Cortex of kidney (tissue), 1 donor: ENCODE measurements at places on chromosomes 16 and 17.

GRCh38 chr17:29155227-29155965, 24.8 kb downstream of the MYO18A start:
- DNase-seq = no peak

DNA sequence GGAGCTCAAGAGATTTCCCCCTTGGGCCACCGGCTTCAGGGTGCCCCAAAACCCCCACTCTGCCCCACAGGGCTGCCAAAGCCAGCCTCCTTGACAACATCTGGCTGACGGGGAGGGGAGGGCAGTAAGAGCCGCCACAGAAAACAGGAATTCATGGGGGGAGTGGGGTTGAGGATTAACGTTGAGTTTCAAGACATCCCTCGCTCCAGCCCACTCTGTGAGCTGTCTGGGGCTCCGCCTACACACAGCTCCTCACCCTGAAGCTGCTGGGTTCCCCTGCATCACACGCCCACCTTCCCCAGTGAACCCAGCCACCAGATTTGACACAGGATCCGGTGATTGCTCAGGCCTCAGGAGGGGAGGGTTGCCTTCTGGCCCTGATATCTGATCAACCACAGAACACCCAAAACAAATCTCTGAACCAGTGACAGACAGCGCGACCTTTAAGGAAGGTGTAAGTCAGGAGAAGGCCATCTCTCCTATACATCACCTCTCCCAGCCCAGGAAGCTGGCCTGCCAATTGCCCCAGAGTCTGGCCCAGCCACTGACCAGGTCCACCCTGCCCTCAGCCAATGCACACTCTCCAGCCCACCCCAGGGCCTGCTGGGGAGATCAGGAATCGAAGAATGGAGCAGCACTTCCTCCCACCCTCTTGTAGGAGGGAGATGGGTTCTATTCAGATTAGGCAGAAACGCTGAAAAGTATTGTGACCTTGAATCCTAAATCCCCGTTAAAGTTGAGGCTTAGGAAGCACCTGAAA, 132.1 kb downstream of the CLEC16A start:
- DNase-seq = no peak

- no peak for DNase-seq
These were observed 64.3 kb downstream of the CENPV start for GRCh38 chr17:16288860-16289571.

DNA sequence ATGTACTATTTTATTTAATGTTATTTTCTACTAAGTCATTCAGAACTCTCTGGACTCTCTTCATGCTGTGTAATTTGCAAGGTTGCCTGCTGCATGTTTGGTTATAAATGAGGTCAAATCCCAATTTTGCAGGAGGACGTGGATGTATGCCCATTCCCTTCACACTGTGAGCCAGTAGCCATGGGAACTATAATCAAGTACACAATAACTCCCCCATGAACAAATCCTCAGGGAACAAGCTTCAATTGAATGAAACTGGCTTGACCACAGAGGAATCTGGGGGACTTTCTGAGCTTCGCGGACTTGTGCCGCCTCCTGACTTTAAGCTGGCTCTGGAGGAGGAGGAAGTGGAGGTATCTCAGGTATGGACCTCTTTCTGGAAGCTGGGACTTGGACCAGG, 14.6 kb upstream of the KCTD13 start:
- no peak for DNase-seq

DNA sequence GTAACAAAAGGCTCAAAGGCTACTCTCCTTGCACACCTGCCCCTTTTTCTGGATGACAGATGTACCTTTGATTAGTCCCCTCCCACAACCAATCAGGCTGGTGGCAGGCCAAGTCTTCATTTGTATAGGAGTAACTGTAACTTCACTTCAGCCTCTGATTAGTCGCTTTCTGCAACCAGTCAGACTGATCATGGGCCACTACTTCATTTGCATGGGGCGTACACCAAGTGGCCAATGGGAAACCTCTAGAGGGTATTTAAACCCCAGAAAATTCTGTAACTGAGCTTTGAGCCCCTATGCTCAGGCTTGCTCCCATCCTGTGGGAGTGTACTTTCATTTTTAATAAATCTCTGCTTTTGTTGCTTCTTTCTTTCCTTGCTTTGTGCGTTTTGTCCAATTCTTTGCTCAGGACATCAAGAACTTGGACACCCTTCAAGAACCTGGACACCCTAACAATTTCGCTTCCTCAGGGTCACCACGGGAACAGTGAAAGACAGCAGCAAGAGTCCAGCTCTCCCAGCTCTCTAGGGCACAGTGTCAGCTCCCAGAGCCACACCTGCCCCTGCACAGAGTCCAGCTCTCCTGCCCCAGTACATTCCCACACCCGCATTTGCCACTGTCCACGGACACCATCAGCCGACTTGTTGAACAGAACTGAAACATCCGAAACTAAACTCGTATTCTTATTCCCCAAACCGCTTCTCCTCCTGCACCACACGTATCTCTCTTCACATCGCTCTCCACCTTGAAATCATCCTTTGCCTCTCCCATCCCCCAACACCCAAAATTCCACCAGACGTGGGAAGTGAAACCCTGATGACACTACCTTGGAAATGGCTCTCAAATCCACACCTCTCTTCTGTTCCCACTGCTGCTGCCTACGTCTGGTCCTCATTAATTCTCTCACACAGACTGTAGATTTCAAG, 53.4 kb downstream of the ABCC12 start:
- no peak for DNase-seq

DNA sequence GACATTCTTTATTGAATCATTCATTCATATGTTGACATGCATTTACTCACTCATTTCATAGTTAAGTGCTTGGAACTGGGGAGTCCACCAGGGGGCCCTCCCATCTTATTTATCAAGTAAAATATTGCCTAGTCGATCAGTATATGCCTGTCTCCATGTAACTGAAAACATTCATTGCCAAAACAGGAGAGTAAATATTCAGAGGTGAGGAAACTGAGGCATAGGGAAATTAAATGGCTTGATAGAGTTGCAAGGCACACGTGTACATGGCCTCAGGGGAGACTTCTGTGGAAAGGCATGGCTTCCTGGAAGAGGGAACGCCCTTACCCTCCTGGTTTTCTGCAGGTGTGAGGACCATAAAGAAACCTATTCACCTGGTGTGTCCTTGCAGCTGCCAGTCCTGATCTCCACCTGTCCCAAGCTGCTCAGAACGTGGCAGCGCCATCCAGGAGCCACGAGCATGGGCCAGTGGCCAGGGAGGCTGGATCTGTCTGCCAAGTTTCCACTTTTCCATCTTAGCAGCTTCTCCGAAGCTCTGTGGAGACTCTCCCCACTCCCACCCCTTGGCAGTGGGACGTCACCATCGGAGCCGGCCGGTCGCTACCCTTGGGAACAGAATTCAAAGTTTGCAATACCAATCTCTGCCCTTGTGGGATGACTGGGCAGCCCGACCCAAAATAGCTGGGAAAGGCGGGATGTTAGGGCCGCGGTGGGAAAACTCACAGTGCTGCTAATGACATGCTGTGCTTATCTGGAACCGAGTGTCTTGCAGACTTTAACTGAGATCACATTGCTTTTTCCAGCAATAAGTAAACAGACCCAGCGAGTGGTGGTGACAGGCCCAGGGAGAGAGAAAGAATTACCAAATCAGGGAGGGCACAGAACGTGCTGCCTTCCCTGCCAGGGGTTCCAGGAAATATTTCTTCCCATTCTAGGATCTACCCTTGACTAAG, 4.1 kb upstream of the C1QTNF1 start:
- no peak for DNase-seq
